Stimulated activated CD4-positive, alpha-beta T cell treated with anti-CD3 and anti-CD28 coated beads, TNF-alpha, amount 100 ng/mL, for 48 hours (primary cell): ENCODE measurements at places on chromosomes 16 and 17.

DNA sequence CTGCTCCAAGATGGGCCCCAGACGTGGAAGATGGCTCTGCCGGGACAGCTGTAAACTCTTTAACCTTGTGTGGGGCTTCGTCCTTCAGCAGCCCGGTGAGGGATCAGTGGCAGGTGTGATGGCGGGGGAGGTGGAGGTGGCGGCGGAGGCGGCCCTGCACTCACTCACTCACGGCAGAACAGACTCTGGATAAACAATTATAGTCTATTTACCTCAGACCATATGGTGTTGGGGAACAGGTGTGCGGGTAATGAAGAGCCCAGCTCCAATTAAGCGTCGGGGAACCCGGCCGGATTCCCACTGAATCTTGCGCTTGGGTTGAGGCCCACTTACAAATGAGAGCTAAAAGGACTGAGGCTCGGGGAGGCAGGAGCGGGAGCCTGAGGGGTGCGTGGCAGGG, 104.3 kb upstream of the SDK2 start:
- no peak for DNase-seq

DNA sequence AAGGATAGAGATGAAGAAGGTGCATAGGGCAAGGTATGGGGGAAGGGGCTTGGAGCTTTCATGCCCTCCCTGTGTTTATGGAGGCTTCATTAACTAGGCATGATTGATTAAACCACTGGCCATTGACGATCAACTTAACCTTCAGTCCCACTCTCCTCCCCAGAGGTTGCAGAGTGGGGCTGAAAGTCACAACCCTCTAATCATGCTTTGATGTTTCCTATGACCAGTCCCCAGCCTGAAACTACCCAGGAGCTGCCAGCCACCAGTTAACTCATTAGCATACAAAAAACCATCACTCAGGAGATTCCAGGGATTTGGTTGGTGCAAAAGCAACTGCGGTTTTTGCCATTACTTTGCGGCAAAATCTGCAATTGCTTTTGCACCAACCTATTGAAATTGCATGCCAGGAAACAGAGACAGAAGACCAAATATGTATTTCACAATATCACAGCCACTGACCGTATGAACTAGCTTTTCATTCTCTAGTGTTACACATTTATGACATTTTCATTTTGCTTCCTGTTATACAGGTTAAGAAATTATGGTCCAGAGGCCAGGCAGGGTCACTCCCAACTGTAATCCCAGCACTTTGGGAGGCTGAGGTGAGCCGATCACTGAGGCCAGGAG, 5.4 kb downstream of the GFOD2 start:
- no peak for DNase-seq

DNA sequence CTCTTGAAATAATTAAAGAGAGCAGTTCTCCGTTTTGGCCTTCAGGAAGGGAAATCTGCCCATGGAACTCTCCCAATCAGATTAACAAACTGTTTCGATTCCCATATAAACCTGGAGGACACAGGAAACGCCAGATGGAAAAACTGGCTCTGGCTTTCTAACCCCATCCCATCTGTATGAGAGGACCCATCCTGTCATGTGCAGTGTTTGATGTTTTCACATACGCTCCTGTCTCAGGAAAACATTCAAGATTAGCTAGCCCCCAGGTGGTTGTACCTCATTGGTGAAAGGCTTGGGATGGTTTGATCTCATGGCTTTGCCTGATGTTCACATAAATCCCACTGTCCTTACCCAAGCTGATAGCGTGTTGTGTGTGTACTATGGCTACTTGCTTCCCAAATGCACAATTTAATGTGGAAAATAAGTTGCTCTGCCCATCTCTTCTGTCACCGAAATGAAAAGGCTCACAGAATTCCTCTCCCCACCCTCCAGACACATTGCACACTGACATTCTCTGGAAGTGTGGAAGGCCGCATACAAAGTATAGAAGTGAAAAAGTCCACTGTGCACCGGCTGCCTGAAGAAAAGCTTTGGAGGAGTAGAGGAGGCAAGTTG, 18.2 kb upstream of the ERN1 start:
- DNase-seq: no peak

DNA sequence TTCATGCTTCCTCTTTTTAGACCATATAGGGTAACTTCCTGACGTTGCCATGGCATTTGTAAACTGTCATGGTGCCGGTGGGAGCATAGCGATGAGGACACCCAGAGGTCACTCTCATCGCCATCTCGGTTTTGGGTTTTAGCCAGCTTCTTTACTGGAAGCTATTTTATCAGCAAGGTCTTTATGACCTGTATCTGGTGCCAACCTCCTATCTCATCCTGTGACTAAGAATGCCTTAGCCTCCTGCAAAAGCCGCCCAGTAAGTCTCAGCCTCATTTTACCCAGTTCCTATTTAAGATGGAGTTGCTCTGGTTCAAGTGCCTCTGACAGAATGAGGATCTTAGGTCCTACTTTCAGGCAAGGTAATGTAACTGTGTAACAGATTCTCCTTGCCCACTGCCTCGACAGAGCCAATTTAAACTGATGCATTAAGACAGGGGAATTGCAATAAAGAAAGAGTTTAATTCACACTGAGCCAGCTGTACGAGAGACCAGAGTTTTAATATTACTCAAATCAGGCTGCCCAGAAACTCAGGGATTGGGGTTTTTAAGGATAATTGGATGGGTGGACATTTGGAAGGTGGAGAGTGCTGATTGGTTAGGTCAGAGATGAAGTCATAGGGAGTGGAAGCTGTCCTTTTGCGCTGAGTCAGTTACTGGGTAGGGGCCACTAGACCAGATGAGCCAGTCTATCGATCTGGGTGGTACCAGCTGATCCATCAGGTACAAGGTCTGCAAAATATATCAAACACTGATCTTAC, 59.9 kb upstream of the ATF7IP2 start:
- DNase-seq: no peak

GRCh38 chr16:20859699-20860098, 40.5 kb downstream of the DCUN1D3 start:
- no peak for DNase-seq

DNA sequence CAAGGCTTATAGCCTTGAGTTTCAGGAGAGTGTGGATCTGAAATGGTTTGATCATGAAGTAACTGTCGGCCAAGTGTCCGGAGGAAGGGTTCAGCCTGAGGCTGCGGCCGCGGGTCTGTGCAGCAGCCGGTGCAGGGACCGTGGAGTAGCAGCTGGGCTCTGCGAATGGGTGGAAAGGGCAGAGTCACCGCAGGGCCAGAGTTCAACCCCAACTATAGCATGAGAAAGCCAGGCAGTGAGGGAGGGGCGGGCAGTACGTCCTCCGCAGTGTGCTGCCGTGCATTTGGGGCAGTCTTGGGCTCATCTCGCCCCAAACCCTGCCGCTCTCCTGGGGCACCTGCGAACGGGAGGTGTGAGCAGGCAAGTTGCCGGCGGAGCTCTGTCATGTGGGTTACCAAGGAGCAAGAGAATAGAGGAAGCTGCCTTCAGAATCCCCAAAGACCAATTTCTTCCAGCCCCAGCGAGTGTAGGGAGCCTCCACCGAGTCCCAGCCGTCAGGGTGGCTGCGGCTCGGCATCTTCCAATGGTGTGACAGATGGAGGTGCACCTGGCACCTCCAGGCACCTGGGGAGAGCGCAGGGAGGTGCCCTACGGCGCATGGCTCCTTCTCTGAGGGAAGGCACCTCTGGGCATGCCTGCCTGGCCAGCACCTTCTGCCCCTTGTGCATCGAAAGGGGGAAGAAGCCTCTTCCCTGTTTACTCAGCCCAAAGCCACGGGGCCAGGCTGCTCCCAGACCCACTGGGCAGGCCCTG, 87.3 kb downstream of the RPA1 start:
- DNase-seq: no peak

- no peak for DNase-seq
These were observed 3.9 kb downstream of the TRPV2 start for GRCh38 chr17:16419074-16419928.

DNA sequence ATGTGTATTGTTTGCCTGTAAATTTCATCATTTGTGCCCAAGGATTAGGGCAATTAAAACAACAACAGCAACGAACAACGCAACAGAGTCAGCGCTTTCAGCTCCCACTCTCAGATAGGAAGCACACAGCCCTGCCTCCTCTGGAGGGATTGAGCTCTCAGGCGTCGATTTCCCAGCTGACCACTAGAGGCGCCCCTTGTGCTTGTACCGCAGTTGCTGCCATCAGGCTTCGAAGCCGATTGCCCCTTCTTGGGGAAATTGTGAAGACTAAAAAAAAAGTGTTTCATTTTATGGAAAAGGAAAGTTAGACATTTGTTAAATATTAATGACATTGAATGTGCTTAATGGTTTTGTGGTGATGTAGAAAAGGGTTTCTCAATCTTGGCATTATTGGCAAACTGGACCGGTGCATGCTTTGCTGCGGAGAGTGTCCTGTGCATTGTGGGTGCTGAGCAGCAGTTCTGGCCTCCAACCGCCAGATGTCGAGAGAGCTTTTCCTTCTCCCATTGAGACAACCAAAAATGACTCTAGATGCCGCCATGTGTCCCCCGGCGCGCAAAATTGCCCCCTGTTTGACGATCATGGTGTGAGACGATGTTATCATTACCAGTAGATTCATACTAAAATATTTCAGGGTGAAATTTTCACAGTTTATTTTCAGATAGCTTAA, 650.4 kb upstream of the RBFOX1 start:
- DNase-seq: no peak

DNA sequence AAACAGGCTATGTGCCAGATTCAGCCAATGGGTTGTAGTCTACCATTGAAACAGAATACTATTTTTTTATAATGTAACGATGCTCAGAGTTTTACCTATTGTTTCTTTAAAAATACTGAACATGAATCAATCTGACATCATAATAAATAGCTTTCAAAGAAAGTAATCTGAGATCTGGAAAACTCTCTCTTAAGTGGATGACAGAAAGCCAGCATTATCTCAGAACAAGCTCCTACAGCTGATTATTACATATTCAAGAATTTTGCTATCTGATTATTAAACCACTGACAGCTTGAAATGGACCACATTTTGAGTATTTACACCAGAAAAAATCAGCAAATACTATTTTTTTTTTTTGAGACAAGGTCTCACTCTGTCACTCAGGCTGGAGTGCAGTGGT, 484.2 kb upstream of the SOX9 start:
- DNase-seq: no peak
